ENCODE measurements at places on chromosomes 13 and 19.

DNA sequence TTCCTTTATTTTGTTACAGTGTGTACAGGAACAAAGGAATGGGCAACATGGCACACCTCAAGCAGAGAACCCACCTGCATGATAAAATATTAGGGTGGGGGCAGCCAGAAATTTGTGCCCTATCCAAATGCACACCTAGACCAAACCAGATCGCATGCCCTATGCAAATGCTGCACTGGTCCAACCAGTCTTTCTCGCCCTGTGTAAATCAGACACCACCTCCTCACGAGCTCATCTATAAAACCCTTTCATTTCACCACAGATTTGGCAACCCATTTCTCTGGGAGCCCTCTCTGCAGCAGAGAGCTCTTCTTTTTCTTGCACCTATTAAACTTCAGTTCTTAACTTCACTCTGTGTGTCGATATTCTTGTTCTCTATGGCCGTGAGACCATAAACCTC lies 1559.2 kb downstream of the SLITRK1 start:
- DNase-seq, result no peak

DNA sequence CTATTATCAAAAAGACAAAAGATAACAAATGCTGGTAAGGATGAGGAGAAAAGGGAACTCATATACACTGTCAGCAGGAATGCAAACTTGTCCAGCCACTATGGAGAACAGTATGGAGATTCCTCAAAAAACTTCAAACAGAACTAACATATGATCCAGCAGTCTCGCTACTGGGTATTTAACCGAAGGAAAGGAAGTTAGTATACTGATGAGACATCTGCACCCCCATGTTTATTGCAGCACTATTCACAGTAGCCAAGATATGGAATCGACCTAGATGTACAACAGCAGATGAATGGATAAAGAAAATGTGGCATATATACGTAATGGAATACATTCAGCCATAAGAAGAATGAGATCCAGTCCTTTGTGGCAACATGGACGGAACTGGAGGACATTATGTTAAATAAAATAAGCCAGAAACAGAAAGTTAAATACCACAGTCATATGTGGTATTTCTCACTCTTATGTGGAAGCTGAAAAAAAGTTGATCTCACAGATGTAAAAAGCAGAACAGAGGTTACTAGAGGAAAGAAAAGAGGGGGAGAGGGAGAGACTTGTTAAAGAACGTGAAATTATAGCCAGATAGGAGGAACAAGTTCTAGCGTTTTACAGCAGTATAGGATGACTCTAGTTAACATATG lies 83.2 kb downstream of the RUBCNL start:
- DNase-seq, result no peak

- DNase-seq, result no peak
Observed at GRCh38 chr19:24048261-24048660, 38.7 kb upstream of the ZNF254 start.

DNA sequence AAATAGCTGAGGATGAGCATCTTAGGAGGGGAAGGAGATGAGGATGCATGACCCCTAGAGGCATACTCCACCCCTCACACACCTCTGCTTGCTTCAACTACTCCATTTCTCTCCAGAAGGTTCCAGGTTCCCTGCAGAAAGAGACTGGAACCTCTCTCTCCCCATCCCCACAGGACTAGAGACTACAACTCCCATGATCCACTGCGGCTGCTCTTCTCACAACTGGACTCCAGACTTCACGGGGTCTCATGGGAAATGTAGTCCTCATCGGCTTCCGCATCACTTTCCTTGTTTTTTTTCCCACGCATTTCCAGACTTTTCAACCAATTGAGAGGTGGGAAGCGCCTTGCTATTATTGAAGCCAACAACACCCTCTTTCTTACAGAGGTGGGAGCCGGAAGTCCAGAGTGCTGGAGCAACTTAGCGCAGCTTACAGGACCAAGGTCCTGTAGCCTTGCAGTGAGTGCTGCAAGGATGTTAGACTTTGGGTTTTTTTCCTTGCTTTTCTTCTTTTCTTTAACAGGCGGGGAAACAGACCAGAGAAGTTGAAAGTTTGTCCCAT lies 13.9 kb upstream of the CACNG6 start:
- DNase-seq, result peak; percentile 77

DNA sequence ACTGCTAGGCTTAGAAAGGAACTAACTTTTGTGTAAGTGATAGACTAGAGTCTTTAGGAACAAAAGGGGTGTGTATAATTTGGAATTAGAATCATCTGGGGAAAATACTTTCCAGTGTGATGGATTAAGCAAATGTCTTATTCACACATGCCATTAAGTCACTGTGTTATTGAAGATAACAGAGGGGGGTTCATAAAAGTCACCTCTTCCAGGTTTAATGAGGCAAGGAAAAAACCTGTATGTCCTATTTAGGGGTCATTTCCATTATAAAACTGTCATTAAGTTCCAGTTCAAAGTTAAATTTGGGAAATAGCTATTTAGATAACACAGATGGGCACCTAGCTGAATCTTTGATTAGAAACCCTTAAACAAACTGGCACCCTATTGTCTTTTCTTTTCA lies 505.0 kb upstream of the GPC6 start:
- no peak for DNase-seq

DNA sequence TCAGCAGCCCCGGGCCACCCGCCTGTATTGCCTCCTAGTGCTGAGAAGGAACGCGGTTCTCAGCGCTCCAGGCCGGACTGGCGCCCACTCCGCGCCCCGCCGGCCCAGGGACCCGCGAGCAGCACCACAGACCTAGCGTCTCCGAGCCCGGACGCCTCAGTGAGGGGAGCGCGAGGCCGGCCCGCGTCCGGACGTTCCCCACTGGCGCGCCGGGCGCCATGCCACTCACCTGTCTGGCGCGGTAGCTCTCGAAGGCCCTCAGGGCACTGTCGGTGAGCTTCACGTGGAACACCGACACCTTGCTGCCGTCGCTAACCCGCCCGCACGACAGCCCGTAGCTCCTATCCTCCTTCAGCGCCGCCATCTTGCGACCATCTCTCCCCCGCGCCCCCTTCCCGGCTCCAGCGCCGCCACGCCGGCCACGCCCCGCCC lies at the start of gene ELL:
ELL (minus strand) TSS at position 379 of the 432 bp plus-strand sequence; CDS start at position 364, 15 bp downstream.
- DNase-seq, result no peak

DNA sequence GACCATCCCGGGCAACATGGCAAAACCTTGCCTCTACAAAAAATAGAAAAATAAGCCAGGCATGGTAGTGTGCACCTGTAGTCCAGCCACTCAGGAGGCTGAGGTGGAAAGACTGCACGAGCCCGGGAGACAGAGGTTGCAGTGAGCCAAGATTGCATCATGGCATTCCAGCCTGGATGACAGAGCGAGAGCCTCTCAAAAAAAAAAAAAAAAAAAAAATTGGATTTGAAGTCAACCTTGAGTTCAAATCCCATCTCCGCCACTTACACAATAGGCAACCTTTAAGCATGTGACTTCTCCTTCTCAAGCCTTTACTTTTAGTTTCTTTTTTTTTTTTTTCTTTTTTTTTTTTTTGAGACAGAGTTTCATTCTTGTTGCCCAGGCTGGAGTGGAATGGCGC lies 12.0 kb downstream of the KASH5 start:
- DNase-seq, result no peak

DNA sequence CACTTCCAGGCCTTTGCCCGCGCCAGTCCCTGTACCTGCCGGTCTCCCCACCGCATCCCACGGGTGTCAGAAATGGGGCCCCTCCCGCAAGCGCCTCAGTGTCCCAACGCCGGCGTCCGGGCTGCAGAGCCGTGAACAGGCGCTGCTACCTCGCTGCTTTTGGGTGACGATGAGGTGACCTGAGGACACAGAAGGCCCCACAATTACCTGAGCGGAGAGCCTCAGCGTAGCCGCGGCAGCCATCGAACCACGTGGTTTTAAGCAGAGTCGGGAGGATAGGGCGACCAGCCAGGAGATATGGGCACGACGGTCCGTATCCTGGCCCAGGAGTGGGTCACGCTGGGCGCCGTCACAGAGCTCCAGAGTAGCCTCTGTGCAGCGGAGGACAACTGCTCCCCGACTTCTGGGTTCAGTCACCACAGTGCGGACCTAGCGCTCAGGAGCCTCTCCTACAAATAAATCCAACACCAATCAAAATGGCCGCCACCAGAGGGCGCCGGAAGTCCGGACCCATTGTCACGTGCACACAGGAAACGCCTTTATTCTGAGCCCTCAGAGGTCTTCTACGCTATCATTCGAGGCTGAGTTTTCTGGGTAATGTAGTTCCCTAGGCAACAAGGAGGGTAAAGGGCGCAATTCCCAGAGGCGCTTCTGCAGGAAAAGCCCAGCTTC lies at the start of gene ZNF814:
ZNF814 (minus strand) TSS at position 478 of the 672 bp plus-strand sequence; CDS start at position 243, 235 bp downstream.
- peak; percentile 81 for DNase-seq

DNA sequence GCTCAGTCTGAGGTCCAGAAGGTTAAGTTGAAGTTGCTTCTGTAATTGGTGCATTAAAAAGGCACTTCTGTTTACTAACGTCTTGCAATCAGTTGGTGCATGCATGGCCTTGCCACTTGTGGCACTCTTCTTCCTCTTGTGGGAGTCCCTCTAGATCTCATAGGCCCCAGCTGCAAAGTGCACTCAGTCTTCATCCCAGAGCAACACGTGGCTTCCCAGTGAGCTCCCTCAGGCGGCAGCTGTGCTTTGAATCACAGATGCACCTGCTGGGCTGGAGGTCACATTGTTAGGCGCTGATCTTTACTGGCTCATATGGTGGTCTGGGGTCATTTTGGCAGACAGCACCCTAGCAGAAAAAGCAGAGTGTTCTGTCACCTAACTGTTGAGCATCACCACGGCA lies 215.7 kb downstream of the ZNF536 start:
- no peak for DNase-seq

DNA sequence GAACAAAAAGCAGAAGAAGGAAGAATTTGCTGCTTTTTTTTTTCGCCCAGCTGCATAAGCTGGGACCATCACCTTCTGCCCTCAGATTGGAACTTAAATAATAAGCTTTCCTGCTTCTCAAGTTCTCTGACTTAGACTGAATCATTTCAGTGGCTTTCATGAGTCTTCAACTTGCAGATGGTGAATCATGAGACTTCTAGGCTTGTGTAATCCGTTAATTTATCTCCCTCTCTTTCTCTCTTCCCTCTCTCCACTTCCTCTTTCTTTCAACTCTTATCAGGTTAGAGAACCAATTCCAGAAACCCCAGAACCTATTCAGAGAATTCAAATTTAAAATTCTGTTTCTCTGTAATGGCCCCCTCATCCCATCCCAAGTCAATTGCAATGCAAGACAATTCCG lies 1153.7 kb downstream of the PCDH9 start:
- DNase-seq, result no peak

DNA sequence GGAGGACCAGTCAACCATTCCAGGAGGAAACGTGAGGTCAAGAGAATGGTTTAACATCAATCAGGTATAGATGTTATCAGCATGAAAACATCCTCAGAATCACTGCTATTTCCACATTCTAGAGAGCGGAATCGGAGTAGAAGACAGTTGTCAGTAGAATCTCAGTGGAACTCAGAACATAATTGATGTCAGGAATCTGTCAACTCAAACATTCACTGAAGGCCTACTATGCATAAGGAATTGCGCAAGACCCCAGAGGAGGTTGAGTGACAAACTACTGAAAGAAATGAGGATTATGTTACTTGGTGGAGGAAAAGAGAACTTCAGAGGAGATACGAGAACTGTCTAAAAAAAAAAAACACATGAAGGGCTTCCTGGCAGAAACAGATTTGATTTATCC lies 97.8 kb downstream of the LHFPL6 start:
- no peak for DNase-seq

- DNase-seq, result peak; percentile 77
Observed at GRCh38 chr19:46624958-46625661, at the start of gene PTGIR. Gene PTGIR, minus strand, starts transcription at chr19:46625089. Its CDS starts 864 bp downstream, at chr19:46624225.

GRCh38 chr19:27775395-27775794 lies 1437.6 kb downstream of the UQCRFS1 start:
- DNase-seq, result no peak

GRCh38 chr19:35142606-35143230 lies 337 bp upstream of the FXYD7 start:
- no peak for DNase-seq

- peak; percentile 61 for DNase-seq
Observed at GRCh38 chr13:24228852-24229458, 68.4 kb downstream of the SPATA13 start.

- DNase-seq, result no peak
Observed at GRCh38 chr13:30047154-30047874, 196.9 kb upstream of the UBL3 start.

DNA sequence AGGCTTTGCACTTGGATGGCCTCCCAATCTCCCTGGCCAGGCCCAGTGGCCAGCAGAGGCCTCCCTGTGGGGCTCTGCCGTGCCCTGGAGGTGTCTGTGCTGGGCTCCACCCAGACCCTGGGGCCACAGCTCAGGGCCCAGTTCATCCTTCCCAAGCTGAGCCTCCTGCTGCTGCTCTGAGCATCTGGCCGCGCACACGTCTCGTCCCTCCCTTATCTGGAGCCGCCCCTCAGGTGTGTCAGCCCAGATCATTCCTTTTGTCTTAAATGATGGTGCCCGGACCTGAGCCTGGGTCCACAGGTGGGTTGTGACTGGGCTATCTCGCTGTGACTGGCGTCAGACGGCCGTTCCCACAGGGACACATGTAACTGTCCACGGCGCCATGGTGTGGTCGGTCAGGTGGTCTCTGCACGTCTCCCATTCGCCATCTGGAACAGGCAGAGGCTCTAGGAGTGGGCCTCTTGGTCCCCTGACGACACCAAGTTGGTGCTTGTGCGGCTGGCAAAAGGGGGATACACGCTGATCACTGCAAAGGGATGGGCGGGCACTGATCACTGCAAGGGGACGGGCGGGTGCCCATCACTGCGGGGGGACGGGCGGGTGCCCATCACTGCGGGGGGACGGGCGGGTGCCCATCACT lies 14.3 kb upstream of the ZNF554 start:
- no peak for DNase-seq

- no peak for DNase-seq
Observed at GRCh38 chr19:30006207-30006606, 64.2 kb downstream of the URI1 start.

- no peak for DNase-seq
Observed at GRCh38 chr13:72565893-72566292, 161.5 kb downstream of the MZT1 start.

GRCh38 chr13:58343076-58343475 lies 711.5 kb downstream of the PCDH17 start:
- no peak for DNase-seq

DNA sequence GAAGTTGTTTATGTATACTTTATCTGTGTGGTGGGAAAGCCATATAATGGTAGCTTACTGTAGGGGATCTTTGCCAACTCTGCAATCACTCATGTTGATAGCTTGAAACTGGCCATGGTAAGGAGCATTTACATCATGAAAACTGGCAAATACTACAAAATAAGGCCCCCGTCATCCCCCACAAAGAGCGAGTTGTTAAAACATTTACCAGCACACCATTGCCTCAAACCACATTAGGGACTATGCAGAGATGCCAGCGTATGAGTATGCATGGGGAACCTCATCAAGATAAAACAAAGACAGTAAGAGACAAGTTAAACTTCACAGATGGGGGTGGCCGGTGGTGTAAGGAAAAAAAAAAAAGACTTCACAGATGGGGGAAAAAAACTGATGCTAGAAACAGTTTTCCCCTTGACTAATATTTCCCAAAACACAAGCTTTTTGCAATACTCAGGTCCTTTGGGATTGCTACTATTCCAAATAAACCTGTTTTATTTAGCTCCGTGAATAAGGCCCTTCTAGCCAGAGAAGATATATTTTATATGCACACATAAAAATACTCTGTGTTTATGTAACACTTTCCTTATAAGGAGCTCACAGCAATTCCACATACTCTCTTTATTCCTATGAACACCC lies 70.6 kb upstream of the SERP2 start:
- peak; percentile 67 for DNase-seq
